Stimulated activated CD4-positive, alpha-beta T cell treated with anti-CD3 and anti-CD28 coated beads, TNF-alpha, amount 100 ng/mL, for 1 hour (primary cell): ENCODE measurements at places on chromosomes 3 and 15.

GRCh38 chr3:94234177-94234788 is 171.4 kb downstream of the NSUN3 start:
- DNase-seq, result no peak

DNA sequence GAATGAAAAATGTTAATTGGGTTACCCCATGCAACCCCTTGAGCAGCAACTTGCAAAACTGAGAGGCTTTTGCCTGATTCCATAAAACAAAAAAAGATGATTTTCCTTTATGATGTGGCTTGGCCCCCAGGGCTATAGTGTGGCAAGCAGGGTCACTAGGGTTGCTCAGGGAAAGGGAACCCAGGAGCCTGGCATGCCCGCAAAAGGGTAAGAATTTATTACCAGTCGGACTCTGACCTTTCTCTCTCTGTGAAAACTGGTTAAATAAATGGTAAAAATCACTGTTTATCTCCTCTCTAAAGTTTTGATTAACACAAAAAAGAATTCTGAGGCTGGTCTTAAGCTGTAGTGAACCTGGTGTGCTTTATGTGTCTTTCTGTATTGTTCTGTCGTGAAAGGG is 37.7 kb upstream of the SEC61A1 start:
- no peak for DNase-seq

DNA sequence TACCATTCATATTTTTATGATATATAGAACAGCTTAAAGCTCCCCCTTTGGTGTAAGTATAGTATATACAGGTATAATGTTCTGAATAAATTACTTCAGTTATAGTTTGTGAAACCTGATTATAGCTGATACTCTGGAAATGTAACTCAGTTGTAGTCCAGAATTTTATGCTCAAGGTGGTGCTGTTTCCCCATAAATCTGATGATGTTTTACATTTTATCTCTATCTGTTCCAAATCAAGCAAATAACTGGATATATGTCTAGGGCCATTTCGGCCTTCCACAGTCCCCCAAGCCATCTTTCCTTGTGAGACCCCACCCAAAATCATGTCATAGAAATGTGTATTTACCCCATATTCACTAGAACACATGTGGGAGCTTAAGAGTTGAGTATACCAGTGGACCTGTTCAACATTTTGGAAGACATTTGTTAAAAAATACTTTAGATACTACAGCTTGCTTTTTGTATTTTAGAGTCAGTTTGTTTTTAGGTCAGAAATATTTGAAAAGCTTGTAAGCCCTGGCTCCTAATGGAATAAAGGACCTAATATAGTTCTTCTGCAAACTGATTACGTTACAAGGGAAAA is 107.1 kb downstream of the ATG7 start:
- no peak for DNase-seq

DNA sequence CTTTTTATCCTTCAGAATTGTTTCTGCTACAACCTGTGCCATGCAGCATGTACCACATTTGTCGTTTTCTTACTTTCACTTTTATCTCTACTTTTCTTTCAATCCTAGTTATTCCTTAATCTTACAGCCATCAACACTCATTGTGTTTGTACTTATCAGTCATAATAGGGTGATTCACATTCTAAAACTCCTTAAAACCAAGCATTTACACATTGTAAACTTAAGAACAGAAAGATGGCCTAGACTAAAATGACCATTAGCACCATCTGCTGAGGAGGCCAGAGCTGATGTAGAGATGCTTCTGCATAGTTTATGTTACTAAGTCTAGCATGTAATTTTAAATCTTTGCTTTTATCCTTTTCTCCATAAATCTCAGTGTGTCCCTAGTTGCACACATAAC is 25.5 kb downstream of the EIF2AK4 start:
- DNase-seq, result no peak

DNA sequence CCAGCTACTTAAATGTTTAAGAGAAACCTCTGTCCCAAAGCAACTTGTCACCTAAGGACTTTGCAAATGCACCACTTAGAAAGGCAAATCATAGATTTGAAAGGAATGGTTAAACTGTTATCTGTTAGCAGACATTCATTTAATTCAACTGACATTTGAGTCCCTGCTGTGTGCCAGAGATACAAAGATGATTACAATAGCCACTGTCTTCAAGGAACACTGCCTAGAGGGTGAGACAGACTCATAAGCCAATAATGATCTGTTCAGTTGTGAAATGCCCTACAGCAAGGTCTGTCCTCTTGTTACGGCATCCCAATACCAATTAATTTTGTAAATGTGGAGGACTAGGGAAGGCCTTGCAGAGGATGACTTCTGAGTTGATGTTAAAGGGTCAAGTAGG is 113.1 kb downstream of the ATG7 start:
- DNase-seq, result no peak

- no peak for DNase-seq
Observed at GRCh38 chr3:112119962-112120836, 12.8 kb downstream of the GCSAM start.

DNA sequence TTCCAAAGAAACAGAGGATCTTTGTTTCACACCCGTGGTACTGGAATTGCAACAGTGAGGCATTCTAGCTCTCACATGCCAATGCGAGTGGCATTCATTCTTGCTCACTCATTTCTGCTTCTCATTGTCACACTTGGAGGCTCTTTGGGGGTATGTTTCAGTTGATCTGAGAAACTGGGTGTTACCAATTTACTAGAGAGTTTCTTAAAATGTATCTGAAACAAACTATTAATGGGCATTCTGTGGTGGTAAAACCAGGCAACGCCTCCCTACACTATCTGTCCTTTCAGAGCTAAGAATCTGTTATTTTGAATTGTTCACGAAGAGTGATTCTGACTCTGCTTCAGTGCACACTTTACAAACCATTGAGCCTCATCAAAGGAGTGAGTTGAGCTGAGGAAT is 140.6 kb upstream of the BHLHE40 start:
- DNase-seq, result no peak

GRCh38 chr15:40785164-40785563 is 15.4 kb downstream of the C15orf62 start:
- no peak for DNase-seq

GRCh38 chr3:3069723-3070122 is 40.5 kb downstream of the IL5RA start:
- DNase-seq, result no peak

GRCh38 chr15:54187325-54187724 is 209.1 kb downstream of the UNC13C start:
- DNase-seq, result no peak

DNA sequence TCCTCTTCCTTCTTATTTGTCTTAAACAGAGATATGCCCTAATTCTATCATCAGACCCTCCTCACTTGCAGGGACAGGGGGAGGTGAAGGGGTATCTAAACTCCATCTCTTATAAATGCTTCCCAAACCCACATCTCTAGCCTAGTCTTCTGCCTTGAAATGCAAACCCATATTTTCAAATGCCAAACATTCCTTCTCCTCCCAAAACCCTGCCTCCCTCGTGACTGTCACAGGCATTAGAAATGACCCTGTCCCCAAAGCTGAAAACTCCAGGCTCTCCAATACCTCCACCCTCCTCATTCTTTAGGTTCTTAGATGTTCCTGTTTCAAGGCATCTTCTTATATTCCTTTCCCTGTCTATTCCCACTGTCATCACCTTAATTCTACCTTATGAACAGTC is 191.0 kb downstream of the ERC2 start:
- DNase-seq, result no peak

- DNase-seq, result no peak
Observed at GRCh38 chr15:70035051-70035718, 62.5 kb downstream of the TLE3 start.

GRCh38 chr15:48371550-48371949 is 40.3 kb downstream of the DUT start:
- no peak for DNase-seq

DNA sequence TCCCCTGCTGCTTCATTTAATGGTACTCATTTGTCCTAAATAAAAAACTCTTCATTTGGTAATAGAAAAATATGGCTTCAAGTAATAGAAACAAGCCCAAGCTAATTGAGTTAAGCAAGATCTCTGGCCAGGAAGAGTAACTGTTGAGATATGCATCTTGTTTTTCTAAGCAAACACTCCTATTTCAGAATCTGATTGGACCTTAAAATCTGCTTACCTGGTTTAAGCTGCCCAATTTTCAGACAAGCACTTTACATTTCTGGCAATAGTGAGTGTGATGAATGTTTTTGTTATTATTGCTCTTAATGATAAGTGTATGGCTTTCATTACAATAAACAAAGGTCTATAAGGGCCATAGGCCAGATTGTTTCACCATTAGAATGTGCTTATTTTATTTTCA is 86.2 kb downstream of the CMSS1 start:
- DNase-seq, result no peak

DNA sequence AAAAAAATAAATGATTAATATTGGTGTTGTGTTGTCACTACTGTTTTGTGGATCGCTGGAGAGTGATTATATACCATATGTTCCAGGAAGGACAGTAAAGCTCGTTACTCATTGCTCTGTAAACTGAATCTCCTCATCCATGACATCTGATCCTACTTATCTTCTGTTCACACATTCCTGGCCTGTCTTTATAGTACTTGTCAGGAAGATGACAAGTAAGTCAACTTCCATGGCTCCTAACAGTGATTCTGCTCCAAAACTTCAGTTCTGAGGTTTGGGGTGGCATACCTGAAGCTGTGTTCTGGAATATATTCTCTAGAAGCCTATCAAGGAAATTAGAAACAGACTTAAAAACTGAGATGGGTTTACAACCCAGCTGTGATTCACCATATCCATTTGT is 288.9 kb downstream of the ZBBX start:
- DNase-seq, result no peak

DNA sequence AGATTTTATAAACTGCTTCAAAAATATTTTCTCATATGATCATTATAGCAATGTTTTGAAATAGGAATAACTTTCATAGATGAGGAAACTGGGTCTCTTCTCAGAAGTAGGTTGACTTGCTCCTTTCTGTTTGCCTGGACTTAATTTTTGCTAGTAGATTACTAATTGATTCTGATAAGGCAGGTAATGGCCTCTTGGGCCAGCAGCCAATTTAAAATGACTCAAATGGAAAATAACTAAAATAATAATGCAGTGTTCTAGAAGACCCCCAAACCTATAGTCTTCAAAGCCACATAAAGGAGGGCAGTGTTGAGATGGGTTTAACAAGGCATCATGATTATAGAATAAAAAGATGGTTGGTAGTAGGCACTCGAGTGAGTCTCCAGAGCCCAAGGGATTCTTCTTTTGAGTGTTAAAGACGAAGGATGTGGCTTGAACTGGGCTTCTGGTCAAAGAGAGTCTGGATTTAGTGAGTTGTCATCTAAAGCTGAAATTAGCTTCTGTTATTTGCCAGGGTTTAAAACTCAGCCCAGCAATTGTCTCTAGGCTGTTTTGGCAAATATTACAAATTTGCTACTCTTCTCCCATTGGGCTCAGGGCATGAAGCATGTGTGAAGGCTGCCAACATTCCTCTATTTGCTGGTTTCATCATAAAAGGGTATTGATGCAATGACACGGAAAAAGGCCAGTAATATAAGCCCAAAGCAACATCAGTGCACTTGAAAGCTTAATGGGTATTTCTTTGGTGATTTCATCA is 297.1 kb upstream of the MEIS2 start:
- no peak for DNase-seq

DNA sequence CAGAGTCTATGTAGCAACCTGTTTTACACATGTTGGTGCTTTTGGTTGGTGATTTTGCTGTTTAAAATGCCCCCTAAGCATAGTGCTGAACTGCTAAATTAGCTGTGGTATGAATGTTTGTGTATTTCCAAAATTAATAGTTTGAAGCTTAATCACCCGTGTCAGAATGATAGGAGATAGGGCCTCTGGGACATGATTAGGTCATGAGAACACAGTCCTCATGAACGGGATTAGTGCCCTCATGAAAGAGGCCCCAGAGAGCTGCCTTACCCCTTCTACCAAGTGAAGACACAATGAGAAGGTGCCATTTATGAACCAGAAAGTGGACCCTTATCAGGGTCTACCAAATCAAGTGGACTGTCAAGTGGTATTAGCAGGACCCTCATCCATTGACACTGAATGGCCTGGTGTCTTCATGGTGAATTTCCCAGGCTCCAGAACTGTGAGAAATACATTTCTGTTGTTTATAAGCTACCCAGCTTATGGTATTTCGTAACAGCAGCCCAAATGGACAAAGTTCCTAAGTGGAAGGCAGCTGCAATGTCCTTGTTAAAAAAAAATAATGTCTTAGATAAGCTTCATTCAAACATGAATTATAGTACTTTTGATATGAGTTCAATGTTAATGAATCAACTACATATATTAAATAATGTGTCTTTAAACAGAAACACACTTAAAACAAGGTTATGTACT is 37.7 kb upstream of the FRMD4B start:
- no peak for DNase-seq

DNA sequence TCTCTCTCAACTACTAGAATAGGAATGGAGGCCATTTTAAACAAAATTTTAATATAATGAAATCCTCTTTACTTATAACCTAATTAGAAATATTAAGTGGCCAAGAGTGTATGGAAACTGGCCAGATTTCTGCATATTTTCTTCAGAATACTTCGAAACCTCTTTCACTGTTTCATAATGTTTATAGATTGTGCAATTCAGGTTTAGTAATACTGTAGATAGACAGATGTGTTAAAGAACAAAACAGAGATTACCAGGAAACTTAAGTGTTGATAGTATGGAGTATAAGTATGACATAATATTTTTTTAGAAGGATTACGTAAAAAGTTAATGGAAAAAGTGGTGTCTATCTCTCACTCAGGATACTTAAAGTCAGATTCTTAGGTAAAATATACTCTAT is 4.7 kb downstream of the ABHD5 start:
- no peak for DNase-seq

- no peak for DNase-seq
Observed at GRCh38 chr3:158801201-158801600, 653 bp upstream of the MFSD1 start.

DNA sequence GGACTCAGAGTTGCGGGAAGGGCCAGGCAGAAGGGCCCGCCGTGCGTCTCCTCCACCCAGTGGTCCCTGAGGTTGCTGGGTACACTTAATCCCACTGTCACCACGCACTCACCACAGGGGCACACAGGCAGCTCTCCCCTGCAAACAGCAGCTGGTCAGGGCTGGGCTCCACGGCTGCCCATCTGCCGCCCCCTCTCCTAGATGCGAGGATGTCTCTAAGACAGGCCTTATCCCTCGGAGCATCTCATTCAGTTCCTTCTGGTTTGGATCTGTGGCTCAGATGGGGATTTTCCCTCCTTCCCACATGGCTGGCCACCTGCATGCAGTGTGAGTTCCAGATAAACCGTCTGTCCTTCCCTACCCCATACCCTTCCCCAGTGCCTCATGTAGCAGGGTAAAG is 26.3 kb downstream of the MRPS11 start:
- no peak for DNase-seq

DNA sequence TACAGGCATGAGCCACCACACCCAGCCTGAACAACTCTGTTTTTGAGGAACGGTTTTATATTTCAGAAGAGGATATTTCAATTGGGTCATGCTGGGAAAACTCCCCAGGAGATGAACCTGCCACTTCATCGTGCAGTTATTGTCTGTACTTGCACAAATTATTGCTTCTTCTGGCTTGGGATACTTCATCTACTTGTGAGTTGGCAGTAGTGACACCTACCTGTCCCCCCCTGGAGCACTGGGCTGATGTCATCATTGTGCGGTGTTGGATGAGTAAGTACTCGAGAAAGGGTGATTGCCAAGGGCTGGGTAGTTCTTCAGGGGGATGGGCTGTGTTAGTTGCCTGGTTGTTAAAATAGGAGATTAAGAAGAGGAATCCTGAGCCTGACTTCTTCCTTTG is 85.1 kb upstream of the SAMMSON start:
- DNase-seq, result no peak

- no peak for DNase-seq
Observed at GRCh38 chr3:96915445-96915844, 101.1 kb downstream of the EPHA6 start.
